ENCODE measurements at places on chromosomes 5 and 9.

GRCh38 chr5:100755435-100755834 lies 147.6 kb downstream of the ST8SIA4 start:
- DNase-seq: no peak

DNA sequence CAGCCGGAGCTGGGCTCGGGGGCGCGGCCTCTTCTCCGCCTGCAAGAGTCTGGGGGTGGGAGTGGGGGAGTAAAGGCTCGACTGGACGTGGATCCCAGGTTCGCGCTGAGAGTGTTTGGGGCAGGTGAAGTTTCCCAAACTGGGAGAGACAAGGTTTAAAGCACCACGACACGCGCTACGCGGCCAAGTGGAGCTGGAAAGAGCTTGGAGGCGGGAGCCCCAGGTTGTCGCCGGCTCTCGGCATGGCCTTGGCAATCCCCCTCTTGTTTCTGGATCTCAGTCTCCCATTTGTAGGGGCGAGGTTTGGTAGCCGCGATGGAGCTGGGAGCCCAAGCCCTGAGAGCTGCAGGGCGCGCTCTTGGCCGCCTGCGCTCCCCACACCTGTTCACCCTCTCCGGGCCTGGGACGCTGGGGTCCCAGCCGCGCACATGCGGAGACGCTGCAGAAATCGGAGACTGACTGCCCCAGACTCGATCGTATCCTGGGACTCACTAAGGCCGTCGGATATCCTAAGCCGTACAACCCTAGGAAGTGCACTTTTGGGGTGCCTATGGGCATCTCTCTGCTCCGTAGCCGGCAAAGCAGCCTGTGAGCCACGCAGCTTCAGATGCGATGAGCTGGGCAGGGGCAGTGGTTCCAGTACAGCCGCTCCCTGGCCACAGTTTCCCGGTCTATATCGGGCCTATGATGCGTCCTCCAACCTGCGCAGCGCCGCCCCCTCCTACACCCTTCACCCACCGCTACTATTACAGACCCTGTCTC lies 937 bp downstream of the TMOD1 start:
- no peak for DNase-seq

DNA sequence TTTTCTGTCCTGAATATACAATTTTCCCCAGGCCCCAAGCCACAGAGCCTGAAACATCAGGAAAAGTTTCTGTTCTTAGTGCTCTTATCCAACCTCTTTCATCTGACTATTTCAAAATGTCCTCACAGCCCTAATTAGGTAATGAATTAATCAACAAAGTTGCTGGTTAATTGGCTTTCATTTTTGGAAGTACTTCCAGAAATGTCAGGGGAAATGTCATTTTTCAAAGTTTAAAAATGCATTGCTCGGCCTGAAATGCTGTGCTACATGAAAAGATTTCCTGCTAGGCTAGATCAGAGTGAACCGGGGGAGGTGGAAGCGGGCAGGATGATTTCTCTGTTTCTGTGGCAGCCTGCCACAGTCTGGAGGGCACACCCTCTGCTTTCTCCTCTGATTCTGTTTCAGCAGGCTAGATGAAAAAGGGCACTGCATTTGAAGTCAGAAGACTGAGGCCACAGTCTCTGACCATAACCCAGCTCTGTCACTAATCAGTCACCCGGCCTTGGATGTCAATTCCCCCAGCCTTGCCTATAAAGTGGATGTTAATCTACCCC lies 55.9 kb upstream of the BARX1 start:
- no peak for DNase-seq

DNA sequence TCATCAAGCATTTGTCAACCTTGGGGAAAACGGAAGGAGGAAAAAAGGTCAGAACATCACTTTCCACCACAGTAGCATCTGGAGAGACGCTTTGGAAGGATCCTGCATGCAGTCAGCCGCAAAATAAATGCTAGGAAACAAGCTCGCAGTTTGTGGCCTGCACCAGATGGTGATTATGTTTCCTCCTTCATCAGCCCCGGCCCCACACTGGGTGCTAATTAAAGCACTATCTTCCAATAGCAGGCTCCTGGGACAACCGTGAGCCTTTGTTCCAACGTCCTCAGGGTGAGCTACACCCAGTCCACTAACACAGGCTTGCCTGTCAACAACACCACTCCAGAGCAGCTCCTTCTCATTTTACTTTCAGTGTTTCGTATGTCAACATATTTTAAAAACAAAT lies 64.0 kb downstream of the RNF130 start:
- DNase-seq: no peak

DNA sequence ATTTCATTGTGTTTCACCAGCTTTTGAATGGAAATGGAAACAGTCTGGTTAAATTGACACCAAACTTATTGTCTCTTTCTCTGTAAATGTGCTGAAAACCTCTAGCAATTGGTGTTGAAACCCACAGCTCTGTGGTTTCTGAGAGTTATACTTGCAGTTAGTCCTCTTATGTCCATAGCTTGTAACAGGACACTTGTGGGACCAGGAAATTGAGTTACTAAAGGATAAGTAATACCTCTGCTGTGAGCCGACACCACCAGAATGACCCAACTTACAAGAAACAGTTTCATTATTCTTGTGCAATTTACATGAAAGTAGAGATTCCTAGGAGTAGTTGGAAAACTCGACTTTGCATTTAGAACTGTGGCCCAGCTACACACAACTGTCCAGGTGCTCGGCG lies 191.5 kb downstream of the CFAP90 start:
- no peak for DNase-seq

All from caudate nucleus (tissue), 63 donors.